ENCODE measurements at places on chromosomes 13 and 19.

DNA sequence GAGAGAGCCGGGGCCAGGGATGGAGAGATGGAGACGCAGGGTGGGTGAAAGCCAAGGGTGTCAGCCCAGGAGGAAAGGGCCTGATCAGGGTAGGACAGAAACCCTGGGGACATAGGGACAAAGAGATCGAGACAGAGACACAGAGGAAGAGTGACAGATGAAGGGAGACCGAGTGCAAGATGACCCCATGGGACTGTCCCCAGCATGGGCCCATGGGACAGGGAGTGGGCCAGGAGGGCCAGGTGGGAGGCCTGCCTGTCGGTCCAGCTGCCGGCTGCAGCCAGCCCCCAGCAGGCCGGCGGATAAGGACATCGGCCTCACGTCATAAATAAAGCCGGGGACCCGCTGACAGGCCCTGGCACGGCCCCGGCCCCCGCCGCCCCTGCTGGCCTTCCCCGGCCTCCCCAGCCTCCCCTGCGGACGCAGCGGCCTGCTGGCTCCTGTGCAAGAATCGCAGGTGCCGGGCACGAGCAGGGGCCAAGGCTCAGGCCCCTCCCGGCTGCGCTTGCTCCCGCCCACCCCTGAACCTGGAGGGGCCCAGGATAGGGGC lies 6.3 kb downstream of the REX1BD start:
- DNase-seq: peak; percentile 64

GRCh38 chr13:99086267-99087097 lies 108.6 kb upstream of the DOCK9 start:
- peak; percentile 83 for DNase-seq

DNA sequence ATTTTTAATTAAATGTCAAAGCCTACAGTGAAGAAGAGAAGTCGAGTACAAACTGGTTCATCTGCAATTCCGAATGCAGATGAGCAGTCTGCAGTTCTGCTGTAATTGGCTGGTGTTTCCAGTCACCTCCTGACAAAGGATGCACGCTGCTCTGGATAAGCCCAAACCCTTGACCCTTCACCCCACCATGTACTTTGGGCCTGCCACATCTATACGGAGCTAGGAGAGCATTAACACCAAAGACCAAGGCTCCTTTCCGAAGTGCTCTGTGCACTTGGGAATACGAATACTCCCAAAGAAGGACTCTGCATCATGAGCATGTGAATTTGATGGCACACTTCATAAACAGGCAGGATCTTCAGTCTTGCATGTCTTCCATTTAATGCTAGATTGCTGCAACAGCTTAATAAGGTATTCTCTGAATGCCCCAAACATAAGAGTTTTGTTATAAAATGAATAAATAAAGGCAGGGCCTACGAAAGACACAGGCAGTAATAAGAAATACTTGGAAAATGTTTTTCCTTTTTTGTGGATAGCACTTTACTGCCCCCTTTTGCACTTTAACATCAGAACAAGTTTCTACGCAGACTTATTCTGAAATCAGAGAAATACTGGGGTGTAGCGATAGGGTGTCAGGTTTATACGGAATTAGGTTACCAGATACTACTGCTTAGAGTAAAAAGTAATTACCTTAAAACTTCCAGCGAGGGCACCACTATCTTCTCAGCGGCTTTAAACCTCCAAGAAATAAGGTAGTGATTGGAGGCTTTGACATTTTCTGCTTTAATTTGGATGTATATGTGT lies 15.0 kb downstream of the EFNB2 start:
- no peak for DNase-seq

DNA sequence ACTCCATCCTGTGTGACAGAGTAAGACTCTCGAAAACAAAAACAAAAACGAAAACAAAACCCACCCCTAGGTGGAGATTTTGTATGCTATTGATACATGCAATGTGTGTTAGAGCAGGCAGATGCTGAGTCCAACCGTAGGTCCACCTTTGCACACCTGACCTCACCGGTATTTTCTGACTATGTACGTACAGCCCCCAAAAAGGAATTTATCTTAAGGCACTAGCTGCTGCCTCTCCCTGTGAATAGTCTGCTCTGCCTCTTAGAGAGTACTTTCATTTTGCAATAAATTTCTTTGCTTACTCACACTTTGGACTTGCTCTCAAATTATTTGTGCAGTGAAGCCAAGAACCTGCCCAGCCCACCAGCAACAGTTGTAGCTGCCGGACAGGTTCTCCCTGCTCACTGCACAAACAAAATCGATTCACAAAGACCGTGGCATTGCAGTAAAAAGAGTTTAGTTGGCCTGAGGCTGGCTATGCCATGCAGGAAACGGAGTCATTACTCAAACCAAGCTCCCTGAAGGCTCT lies 8.2 kb upstream of the ZNF77 start:
- no peak for DNase-seq

- peak; percentile 38 for DNase-seq
Measured at GRCh38 chr19:7004313-7004931, 16.8 kb downstream of the MBD3L2B start.

DNA sequence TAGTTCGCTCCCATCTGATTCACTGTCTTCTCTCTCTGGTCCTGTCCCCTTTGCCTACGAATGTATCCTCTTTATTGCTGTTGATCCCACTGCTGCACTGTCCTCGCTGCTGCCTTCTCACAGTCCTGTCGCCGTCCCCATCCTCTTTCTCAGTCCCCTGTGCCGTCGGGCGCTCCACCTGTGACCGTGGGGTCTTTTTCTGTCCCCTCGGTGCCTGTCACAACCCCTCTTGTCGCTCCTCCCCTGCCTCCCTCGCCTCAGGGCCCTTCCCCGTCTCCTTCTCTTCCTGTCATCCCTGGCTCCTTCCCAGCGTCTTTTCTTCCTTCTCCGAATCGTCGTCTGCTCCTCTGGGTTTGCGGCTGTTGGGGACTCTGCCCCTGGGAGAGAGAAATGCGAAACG lies 32.3 kb downstream of the SYT3 start:
- no peak for DNase-seq

DNA sequence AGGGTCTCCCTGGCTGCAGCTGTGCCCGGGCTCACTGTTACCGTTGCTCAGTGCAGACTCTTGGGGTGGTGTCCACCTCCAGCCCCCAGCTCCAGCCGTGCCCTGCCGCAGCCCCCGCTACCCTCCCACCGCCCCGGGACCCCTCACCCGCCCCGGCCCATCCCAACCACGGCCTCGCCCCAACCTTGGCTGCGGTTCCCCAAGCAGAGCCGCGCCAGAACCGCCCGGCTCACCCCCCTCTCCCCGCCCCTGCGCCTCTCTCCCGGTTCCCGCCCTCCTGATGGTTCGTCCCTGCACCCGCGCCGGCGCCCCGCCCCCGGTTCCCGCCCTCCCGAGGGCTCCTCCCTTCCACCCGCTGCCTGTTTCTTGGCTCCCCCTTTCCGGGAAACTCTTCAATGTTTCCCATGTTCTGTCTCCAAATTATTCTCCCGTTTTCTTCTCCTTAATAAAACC lies 40.3 kb downstream of the ANKRD10 start:
- peak; percentile 81 for DNase-seq

- DNase-seq: peak; percentile 32
Measured at GRCh38 chr19:22545751-22546150, 88.4 kb upstream of the ZNF492 start.

DNA sequence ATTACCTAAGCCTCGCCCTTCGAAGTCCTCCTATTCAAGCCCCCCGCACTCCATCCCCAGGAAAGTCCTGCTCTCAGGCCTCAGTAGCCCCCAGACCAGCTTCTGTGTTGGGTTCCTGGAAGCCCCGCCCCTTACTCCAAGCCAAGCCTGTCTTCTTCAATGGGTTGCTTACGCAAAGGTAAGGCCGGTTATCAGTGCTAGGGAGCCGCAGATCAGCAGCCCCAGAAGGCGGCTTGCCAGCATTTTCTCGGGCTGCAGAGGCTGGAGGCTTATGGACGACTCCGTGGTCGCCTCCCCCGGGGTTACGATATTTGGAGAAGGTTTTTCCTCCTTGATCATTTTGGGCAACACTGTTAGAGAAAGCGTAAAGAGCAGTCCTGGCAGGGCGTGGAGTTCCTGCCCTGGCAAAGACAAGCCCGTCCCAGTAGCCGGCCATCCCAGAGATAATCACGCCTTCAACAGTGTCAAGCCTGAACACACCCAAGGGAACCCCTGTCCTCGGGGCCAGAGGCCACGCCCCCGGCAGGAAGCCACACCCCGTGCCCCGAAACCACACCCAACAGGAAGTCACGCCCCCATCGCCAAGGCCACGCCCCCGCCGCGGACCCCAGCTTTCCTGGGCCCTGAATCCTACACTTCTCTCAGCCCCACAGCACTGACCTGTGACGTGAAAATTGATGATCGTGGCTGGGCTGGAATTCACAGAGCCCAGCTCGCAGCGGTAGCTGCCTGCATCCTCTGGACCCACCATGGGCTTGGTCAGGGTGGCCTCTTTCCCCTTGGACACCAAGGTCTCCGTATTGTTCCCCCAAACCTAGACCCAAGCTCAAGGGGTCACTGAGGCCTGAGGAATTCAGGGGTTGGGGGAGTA lies 954 bp upstream of the RASIP1 start:
- peak; percentile 71 for DNase-seq

DNA sequence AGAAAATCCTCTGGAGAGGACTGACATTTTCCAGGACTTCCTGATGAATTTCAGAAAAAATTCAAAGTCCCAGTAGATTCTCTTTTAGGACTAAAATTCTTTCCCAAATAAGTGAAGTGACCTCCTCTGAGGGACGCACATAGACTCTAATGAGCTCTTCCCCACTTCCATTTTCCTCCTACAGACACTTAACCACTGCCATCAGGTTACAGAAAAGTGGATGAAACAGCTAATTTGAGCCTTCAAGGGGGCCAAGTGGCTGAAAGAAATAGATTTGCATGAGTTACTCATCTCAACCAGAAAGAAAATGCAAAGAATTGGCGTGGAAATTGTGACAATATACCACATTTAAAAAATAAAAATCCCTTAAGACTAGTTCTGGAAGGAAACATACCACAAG lies 185.3 kb upstream of the EDNRB start:
- no peak for DNase-seq

DNA sequence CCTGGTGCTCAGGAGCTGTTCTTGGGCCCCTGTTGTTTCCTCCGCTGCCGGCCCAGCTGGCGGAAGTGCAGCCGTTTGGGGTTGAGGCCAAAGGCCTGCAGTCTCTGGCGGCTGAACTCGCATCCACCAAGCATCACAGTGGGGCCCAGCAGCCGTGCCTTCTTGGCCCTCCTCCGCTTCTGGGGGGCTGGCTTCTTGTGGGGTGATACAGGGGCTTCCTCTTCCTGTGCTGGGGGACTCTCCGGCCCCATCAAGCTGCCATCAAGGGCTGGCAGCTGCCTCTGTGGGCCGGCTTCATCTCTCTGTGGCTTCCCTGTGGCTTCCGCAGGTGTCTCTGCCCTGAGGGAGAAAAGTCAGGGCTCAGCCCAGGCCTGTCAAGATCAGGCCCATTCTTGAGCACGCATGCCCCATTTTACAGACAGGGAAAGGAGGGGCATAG lies 10.3 kb downstream of the ATG4D start:
- peak; percentile 80 for DNase-seq

DNA sequence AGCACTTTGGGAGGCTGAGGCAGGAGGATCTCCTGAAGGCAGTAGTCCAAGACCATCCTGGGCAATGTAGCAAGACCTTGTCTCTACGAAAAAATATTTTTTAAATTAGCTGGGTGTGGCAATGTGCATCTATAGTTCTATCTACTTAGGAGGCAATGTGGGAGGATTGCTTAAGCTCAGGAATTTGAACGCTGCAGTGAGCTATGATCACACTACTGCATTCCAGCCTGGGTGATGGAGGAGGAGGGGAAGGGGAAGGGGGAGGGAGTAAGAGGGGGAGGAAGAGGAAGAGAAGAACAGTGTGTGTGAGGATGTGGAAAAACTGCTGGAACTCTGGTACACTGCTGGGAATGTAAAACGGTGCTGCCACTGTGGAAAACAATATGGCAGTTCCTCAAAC lies 9.2 kb upstream of the CLIP3 start:
- DNase-seq: no peak

DNA sequence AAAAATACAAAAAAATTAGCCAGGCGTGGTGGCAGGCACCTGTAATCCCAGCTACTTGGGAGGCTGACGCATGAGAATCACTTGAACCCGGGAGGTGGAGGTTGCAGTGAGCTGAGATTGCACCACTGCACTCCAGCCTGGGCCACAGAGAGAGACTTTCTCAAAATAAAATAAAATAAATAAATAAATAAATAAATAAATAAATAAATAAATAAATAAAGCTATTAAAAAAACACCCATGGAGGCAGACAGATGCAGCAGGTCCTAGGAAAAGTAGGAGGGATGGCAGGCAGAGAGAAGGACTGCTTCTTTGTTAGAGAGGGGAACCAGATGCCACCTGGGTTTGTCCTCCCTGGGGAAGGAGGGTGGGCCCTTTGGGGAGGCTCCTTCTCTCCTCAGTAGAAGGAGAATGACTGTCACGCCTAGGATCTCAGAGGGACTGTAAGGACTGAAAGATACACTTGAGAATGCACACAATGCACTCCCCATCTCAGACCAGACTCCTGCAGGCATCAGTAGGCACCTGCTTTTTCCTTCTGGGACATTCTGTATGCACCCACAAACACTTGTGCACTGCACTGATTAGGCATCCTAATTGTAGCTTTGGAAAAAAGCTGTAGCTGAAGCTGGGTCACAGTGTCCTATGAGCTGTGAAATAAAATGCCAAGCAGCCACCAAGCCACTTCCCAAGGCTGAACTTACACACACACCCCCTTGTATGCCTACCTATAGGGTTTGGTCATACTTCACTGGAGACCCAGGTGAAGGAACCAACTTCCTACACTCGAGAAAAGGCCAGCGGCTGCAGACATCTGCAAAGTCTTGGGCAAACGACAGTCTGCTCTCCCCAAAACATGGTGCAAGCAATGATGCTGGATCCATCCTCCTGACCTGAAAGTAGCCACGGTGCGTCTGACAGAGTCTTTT lies 18.9 kb upstream of the SLC35E1 start:
- DNase-seq: no peak

DNA sequence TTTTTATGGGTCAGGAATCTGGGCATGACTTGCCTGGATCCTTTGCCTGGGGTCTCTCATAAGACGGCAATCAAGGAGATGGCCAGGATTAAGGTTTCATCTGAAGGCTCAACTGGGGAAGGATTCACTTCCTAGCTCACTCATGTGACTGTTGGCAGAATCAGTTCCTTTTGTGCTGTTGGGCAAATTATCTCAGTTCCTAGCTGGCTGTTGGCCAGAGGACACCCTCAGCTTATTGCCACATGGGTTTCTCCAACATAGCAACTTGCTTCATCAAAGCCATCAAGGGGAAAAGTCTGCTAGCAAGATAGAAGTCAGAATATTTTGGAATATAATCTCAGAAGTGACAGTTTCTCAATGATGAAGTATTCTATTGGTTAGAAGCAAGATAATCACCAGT lies 12.2 kb upstream of the EVI5L start:
- no peak for DNase-seq

- DNase-seq: no peak
Measured at GRCh38 chr13:70864731-70865130, 756.5 kb upstream of the KLHL1 start.

GRCh38 chr13:35957241-35957731 lies 173.9 kb downstream of the DCLK1 start:
- DNase-seq: no peak

DNA sequence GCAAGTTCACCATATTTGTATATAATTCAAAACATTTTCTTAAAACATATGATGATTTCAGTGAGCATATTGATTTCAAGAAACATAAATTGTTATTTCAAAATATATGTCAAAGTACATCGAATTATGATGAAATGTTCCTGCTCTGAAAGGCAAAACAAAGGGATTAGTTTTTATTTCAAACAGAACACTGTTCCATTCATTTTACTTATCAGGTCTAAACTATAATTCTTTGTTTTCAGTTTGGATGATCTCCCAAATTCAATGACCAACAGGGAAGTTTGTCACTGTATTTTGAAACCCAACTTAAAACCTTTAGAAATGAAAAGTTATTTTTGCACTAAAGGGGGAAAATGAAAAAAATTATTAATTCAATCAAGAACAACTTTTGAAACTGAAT lies 610.2 kb downstream of the SLITRK1 start:
- DNase-seq: no peak

- DNase-seq: no peak
Measured at GRCh38 chr13:96499656-96500055, 409.7 kb downstream of the HS6ST3 start.
